ENCODE measurements at places on chromosomes 4 and X. TPM values are rescaled to one million over a fixed set of nuclear protein-coding genes. Genes with fewer than 3 reads are reported as not detected.

DNA sequence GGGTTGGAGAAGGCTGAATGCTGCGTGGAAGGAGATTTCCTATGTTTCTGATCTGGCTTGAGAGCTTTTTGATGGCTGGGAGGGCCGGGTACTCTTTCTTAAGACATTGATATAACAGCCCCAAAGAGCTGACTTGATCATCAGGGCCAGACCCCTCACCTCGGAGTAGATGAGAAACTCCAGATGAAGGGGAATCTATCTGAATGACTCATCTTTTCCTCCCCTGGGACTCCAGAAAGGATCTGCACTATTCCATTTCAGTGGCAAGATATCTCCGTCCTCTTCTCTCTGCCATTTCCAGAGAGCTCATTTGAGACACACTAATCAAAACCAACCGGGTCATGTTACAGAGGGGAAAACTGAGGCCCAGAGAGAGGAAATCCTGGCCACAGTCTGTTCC is 92.9 kb upstream of the MSX1 start:
- DNase-seq = no peak
- no peak overlapping the region for H3K4me3 ChIP-seq
- no peaks in the 10 kb centered on the region for H3K27me3 ChIP-seq
- no peaks in the 10 kb centered on the region for H3K36me3 ChIP-seq
- H3K4me1 ChIP-seq = no peaks in the 10 kb centered on the region

Gene TLR3
- total RNA-seq = 19.9 TPM

DNA sequence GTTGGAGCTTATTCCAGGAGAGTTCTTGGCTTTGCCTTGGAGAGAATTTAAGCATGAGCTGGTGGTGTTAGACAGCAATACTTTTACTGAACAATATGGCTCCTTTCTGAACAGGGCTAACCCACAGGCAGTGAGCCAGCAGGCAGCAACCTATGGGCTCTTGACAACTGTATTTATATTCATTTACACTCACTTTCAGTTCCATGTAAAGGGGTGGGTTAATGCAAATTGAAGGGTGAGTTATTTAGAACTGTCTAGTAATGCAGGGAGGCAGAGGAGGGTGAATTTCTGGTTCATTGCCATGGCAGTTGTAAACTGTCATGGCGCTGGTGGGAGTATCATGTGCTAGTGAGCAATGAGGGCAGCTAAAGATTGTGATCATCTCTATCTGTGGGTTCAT is 15.7 kb downstream of the FOXR2 start:
- no peak overlapping the region for H3K4me3 ChIP-seq
- H3K4me1 ChIP-seq = no peaks in the 10 kb centered on the region
- DNase-seq = no peak

GRCh38 chr4:176641237-176641636 is 151.5 kb downstream of the VEGFC start:
- no peaks in the 10 kb centered on the region for H3K4me1 ChIP-seq
- H3K4me3 ChIP-seq = no peak overlapping the region
- H3K36me3 ChIP-seq = no peaks in the 10 kb centered on the region
- H3K27me3 ChIP-seq = no peaks in the 10 kb centered on the region

GRCh38 chr4:55078987-55079386 is 46.4 kb downstream of the KDR start:
- peak; percentile 65 for DNase-seq
- no peaks in the 10 kb centered on the region for H3K36me3 ChIP-seq
- no peaks in the 10 kb centered on the region for H3K4me1 ChIP-seq

- no peak for DNase-seq
- H3K27ac ChIP-seq = no peak overlapping the region
- H3K27me3 ChIP-seq = no peaks in the 10 kb centered on the region
- no peaks in the 10 kb centered on the region for H3K36me3 ChIP-seq
These were observed 4.0 kb upstream of the SLC9A7 start for GRCh38 chrX:46762963-46763362.

- DNase-seq = no peak
- no peaks in the 10 kb centered on the region for H3K27me3 ChIP-seq
- H3K27ac ChIP-seq = no peak overlapping the region
These were observed 930.7 kb upstream of the HS3ST1 start for GRCh38 chr4:12359420-12359819.

Gene ARFIP1
- total RNA-seq = 11.6 TPM

GRCh38 chrX:7390441-7390840 is 242.5 kb upstream of the PUDP start:
- no peak overlapping the region for H3K4me3 ChIP-seq
- H3K27ac ChIP-seq = no peak overlapping the region
- DNase-seq = no peak
- H3K36me3 ChIP-seq = no peaks in the 10 kb centered on the region
- no peaks in the 10 kb centered on the region for H3K27me3 ChIP-seq

GRCh38 chr4:34412911-34413310 is 1831.4 kb downstream of the ARAP2 start:
- H3K27me3 ChIP-seq = no peaks in the 10 kb centered on the region
- no peak overlapping the region for H3K27ac ChIP-seq
- H3K36me3 ChIP-seq = no peaks in the 10 kb centered on the region
- H3K4me3 ChIP-seq = no peak overlapping the region

GRCh38 chr4:93480452-93480851 is 348.1 kb upstream of the ATOH1 start:
- no peak for DNase-seq
- H3K4me1 ChIP-seq = no peaks in the 10 kb centered on the region
- H3K4me3 ChIP-seq = no peak overlapping the region
- H3K27ac ChIP-seq = no peak overlapping the region
- no peaks in the 10 kb centered on the region for H3K36me3 ChIP-seq

DNA sequence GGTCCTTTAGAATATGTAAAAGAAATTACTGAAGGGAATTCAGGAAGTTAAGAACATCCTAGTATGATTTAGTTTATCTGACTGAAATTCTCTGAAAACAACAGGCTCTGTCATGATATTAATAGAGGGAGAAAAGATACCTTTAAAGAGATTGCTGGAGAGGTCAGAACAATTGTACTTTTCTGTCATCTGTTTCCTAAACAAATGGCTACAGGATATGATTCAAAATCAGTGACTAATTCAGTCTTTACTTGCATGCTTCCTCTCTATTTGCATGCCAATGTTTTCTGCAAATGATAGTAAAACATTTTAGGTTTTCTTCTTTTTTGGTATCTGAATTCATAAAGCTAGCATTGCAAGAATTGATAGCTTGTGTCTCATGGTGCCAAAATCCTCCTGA is 616.7 kb upstream of the PCDH7 start:
- no peak overlapping the region for H3K27ac ChIP-seq
- H3K27me3 ChIP-seq = no peaks in the 10 kb centered on the region
- no peak overlapping the region for H3K4me3 ChIP-seq
- no peaks in the 10 kb centered on the region for H3K36me3 ChIP-seq
- no peaks in the 10 kb centered on the region for H3K4me1 ChIP-seq

DNA sequence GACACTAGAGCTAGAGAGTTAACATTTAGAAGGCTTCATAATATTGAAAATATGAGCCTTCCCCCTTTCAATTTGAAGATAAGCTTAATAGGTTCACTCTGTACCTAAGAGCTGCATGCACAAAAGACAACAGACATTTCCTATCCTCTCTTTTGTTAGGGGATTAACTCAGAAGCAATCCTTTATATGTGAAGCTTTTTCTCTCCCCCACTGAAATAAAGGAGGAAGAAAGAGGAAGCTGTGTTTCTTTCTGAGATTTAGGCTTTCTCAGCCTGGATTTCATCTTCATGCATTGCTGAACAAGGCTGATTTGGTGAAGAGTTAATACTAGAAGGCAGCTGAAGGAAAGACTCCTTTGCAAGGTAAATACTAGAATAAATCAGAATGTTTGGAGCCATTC is 21.0 kb upstream of the CABS1 start:
- no peak for DNase-seq
- no peaks in the 10 kb centered on the region for H3K36me3 ChIP-seq
- no peaks in the 10 kb centered on the region for H3K4me1 ChIP-seq
- H3K4me3 ChIP-seq = no peak overlapping the region

DNA sequence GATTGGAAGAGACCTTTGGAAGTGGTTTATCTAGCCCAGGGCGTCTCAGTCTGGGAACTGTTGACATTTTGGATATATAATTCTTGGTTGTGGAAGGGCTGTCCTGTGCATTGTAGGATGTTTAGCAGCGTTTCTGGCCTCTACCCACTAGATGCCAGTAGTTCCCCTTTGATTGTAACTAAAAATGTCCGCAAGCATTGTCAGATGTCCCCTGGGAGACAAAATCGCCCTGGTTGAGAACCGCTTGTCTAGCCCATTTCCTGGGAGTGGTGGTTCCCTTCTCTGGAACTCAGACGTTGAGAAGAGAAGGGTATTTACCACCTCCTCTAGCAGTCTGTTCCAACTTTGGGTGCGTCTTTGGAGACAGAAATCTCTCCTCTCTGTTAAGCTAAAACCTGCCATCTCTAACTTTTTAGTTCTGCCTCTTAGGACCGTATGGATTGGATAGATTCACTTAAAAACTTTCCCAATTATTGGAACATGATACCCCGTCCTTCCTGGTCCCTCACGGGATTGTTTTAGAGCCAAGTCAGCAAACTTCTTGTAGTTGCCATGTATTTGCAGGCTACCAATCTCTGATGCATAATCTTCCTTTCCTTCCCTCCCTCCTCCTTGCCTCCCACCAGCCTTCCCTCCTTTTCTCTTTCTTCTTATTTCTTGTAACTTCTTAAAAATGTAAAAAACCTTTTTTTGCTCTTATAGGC is 13.9 kb downstream of the TMEM165 start:
- peak overlapping the region; percentile 70 for H3K27ac ChIP-seq
- peaks cover 6% of the 10 kb centered on the region for H3K4me1 ChIP-seq
- H3K27me3 ChIP-seq = no peaks in the 10 kb centered on the region
- H3K36me3 ChIP-seq = peaks cover 33% of the 10 kb centered on the region

DNA sequence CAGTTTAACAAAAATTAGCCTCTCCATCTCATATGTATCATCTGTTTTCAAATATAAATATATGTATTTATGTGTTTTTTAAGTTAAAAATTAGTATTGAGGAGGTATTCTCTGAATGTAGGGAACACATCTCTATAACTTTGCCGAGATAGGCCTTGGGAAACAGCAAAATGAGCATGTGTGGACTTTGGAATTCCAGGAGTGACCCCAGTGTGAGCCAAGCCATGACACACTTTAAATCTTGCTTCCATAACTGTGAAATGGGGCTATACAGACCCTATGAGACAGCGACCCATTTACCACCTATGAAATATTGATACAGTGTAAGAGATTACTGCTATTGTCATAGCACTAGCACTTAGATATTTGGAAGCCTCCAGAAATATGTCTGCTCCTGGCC is 58.8 kb downstream of the FRMPD4 start:
- no peaks in the 10 kb centered on the region for H3K36me3 ChIP-seq
- no peaks in the 10 kb centered on the region for H3K4me1 ChIP-seq
- H3K27me3 ChIP-seq = no peaks in the 10 kb centered on the region
- DNase-seq = no peak
- no peak overlapping the region for H3K27ac ChIP-seq

GRCh38 chrX:1466971-1467561 is 14.4 kb upstream of the ASMTL start:
- H3K27me3 ChIP-seq = peaks cover 4% of the 10 kb centered on the region
- no peak overlapping the region for H3K27ac ChIP-seq
- no peak for DNase-seq
- H3K4me1 ChIP-seq = no peaks in the 10 kb centered on the region
- H3K36me3 ChIP-seq = no peaks in the 10 kb centered on the region

DNA sequence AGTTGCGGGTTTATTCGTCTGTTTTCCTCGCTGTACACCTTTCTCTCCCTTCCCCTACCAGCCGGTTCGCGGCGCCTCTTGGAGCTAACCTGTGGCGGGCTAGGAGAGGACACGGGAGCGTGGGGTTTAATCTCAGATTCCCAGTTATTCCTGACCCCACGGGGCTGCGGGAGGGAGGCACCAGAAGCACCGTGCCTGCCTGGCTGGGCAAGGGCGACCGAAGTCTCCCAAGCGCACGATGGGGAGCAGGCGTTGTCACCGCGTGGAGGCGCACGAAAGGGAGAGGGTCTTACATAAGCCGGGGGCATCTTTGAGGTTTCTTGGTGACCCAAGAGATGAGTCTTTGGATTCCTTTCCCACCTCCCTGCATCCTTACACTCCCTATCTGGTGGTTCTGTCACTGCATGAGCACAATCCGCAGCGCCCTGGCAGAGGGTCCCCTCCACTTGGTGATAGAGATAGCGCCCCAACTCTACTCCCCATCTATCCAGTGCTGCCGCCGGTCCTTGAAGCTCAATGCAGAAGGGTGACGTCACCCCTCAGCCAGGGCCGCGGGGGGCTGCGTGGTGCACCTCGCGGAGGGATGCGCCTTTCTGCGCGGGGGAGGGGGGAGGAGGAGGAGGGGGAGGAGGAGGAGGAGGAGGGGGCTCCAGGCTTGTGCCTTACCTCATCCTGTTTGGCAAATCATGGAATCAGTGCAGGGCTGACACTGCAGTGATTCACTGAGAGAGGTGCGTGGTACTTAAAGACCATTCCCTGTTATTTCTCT is 793 bp downstream of the TSPAN7 start:
- H3K27me3 ChIP-seq = no peaks in the 10 kb centered on the region
- peak overlapping the region; percentile 50 for H3K4me3 ChIP-seq
- no peaks in the 10 kb centered on the region for H3K36me3 ChIP-seq
- peak overlapping the region; percentile 17 for H3K27ac ChIP-seq

DNA sequence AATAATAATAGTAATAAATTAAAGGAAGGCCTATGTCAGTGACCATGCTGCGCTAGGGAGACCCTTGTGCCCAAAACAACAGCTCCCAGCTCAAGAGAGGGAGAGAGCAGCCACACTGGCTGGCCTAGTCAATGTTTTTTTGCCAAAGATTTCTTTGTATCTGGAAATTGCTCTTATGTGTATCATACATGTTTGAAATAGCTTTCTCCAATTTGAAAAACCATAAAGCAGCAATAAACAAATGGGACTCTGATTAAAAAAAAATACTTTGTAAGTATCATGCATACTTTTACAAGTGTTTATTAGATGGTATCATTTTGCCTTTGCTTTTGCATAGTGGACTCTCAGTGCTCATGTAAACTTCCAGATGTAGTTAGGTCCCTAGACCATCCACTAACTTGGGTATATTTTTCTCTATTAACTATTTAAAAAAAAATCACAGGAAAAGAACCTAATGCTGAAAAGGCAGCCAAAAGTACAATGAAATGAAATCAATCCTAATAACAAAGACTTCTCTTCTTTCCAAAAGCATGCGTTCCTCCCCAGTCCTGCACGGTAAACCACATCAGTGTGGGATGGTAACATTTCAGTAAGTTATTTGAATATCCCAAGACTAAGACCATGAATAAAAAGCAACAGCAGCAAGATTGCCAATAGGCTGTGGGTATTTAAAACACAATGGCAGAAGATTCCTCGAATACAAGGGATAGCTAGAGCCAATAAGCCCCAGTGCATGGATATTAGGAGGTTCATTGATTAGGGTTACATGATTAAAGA is 117.6 kb downstream of the PALLD start:
- DNase-seq = no peak
- no peak overlapping the region for H3K4me3 ChIP-seq
- H3K27me3 ChIP-seq = no peaks in the 10 kb centered on the region
- H3K4me1 ChIP-seq = peaks cover 11% of the 10 kb centered on the region

GRCh38 chr4:73653695-73654106 is 33.5 kb upstream of the RASSF6 start:
- DNase-seq = no peak
- H3K4me3 ChIP-seq = no peak overlapping the region
- H3K27ac ChIP-seq = no peak overlapping the region
- no peaks in the 10 kb centered on the region for H3K36me3 ChIP-seq

DNA sequence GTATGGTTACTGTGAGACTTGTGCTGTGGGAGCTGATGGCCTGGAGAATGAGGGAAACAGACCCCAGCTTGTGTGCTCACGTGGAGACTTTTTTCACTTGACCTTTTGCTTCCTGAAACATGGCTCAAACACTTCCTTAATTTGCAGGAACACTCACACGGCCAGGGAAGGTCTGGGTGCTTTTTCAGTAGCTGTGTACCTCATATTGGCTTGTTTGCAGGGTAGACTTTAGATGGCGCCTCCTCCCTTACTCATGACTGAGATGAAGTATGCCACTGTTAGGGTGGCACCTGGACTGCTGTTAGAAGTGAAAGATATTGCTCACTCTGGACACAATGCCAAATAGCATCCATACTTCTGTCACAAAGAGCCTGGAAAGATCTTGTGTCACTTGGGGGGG is 75.7 kb upstream of the WDR1 start:
- H3K4me3 ChIP-seq = no peak overlapping the region
- no peaks in the 10 kb centered on the region for H3K36me3 ChIP-seq
- H3K27ac ChIP-seq = no peak overlapping the region

Measured in ascending aorta (tissue), 2 donors.